Stimulated activated CD8-positive, alpha-beta memory T cell treated with anti-CD3 and anti-CD28 coated beads, Interleukin-12 subunit alpha, Interleukin-12 subunit beta, amount 100 ng/mL, for 4 hours (primary cell): ENCODE measurements at places on chromosomes 3 and 15.

GRCh38 chr15:57652481-57652880 lies 54.0 kb upstream of the POLR2M start:
- no peak for DNase-seq

DNA sequence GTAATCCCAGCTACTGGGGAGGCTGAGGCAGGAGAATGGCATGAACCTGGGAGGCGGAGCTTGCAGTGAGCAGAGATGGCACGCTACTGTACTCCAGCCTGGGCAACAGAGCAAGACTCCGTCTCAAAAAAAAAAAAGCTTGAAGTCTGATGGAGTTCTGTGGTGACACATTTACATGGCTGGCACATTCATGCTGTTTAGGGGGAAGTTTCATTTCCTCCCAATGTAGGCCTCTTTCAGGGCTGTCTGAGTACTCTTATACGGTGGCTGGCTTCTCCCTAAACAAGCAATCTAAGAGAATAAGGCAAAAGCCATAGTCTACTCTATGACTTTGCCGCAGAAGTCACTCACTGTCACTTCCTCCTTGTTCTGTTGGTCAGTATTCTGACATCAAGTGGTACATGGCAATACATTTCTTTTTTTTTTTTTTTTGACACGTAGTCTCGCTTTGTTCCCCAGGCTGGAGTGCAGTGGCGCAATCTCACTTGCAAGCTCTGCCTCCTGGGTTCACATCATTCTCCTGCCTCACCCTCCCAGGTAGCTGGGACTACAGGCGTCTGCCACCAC lies 41.2 kb downstream of the OIP5 start:
- no peak for DNase-seq

- peak; percentile 29 for DNase-seq
These were observed 17.9 kb downstream of the TMEM43 start for GRCh38 chr3:14142567-14143270.

GRCh38 chr3:19046440-19046839 lies 101.9 kb upstream of the KCNH8 start:
- DNase-seq, result no peak

GRCh38 chr3:161043336-161044035 lies 61.7 kb downstream of the B3GALNT1 start:
- no peak for DNase-seq
